ENCODE measurements at places on chromosomes 5 and 9. TPM values are rescaled to one million over a fixed set of nuclear protein-coding genes. Genes with fewer than 3 reads are reported as not detected.

The IRX1 gene
- 1.6 TPM for total RNA-seq

The PALM2AKAP2 gene
- 25.4 TPM for total RNA-seq

The GPR21 gene
- total RNA-seq, result 5.1 TPM

The CERCAM gene
- 22.3 TPM for total RNA-seq

The NR6A1 gene
- 18.3 TPM for total RNA-seq

The ADAMTS13 gene
- 1.8 TPM for total RNA-seq

The SH2D3C gene
- total RNA-seq, result 18.3 TPM

The IFNB1 gene
- not detected for total RNA-seq

The DMXL1 gene
- total RNA-seq, result 158 TPM

The PHYHD1 gene
- total RNA-seq, result 47.3 TPM

The C9 gene
- not detected for total RNA-seq

The RXRA gene
- 81.3 TPM for total RNA-seq

The KIF4B gene
- total RNA-seq, result not detected

The POC5 gene
- total RNA-seq, result 24.3 TPM

The RNF208 gene
- 2.3 TPM for total RNA-seq

The SLC6A3 gene
- 0.67 TPM for total RNA-seq

The FGF10 gene
- 13.5 TPM for total RNA-seq

The RMRP gene
- total RNA-seq, result 3,539 TPM

The JAKMIP2 gene
- 0.49 TPM for total RNA-seq

The CYFIP2 gene
- 18.3 TPM for total RNA-seq

The CYLC2 gene
- total RNA-seq, result not detected

The ANGPTL2 gene
- 5.9 TPM for total RNA-seq

The CERT1 gene
- 75.4 TPM for total RNA-seq

The GFPT2 gene
- 8.2 TPM for total RNA-seq
